ENCODE measurements at places on chromosomes 3 and 15. TPM values are rescaled to one million over a fixed set of nuclear protein-coding genes. Genes with fewer than 3 reads are reported as not detected.

GRCh38 chr3:52134761-52135160, 19.5 kb downstream of the POC1A start:
- no peak overlapping the region for H3K4me3 ChIP-seq
- H3K36me3 ChIP-seq, result no peaks in the 10 kb centered on the region
- no peak for DNase-seq
- no peak overlapping the region for H3K27ac ChIP-seq

DNA sequence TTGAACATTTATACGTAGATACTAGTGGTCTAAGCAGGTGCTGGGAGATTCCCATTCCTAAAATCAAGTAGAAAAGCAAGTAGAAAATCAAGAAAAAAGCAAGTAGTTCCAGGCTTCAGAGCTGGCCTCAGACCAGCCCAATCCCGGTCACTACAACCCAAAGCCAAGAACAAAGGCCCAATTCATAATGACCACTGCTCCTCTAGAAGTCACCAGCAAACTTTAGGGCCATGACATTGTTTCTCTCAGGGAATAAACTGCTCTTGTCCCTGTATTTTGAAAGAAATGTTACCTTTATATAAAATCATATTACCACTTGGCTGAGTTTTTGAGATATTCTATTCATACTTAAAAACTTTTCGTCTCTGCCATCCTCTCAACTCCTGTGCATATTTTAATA, 106.3 kb upstream of the IL12A start:
- H3K4me1 ChIP-seq, result no peaks in the 10 kb centered on the region
- H3K27me3 ChIP-seq, result no peaks in the 10 kb centered on the region
- H3K36me3 ChIP-seq, result no peaks in the 10 kb centered on the region
- no peak overlapping the region for H3K4me3 ChIP-seq

Gene CASR
- total RNA-seq, result 0.16 TPM

- no peak overlapping the region for H3K27ac ChIP-seq
- H3K4me1 ChIP-seq, result peaks cover 13% of the 10 kb centered on the region
- DNase-seq, result no peak
- no peak overlapping the region for H3K4me3 ChIP-seq
These were observed 38.1 kb downstream of the TM2D3 start for GRCh38 chr15:101614001-101614585.

- no peak overlapping the region for H3K27ac ChIP-seq
- H3K4me3 ChIP-seq, result no peak overlapping the region
- DNase-seq, result no peak
- no peaks in the 10 kb centered on the region for H3K36me3 ChIP-seq
- no peaks in the 10 kb centered on the region for H3K4me1 ChIP-seq
These were observed 54.5 kb upstream of the DCBLD2 start for GRCh38 chr3:98956008-98956407.

- H3K36me3 ChIP-seq, result no peaks in the 10 kb centered on the region
- H3K4me3 ChIP-seq, result no peak overlapping the region
- no peaks in the 10 kb centered on the region for H3K4me1 ChIP-seq
- no peak overlapping the region for H3K27ac ChIP-seq
These were observed 313.3 kb downstream of the SATB1 start for GRCh38 chr3:18111796-18112232.

Gene ARL13B
- total RNA-seq, result 4.4 TPM

DNA sequence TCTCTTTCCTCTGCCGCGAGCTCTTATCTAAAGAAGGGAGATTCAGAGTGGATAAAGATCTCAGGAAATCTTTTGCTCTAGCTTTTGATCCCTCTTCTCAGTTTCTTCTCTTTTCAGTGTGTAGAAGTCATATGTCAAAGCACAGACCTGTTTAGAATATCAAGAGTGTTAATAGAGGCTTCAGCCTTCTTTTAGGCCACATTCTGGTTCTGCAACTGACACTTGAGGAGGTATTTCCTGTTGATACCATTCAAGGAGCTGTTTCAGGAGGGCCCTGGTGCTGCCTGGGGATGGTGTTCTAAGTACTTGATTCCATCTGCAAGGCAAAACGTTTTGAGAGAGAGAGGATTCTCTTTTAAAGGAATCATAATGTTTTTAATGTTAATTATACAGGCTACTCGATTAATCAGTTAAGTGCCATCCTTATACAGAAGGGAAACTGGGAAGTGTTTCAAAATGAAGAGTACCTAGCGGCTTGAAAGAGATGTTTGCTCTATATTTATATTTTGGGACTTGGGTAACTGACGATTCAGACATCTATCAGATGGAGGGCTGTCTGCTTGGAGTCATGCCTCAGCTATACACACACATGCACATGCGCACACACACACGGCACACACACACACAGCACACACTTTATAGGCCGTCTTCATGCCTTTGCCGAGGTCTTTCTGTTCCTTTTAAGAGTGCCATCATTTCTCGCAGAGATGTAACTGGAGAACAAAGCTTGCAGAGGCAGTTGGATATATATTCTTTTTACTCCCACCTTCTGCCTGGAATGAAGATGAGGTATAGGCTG, 313.9 kb downstream of the PTPRG start:
- H3K36me3 ChIP-seq, result no peaks in the 10 kb centered on the region
- DNase-seq, result no peak
- H3K27ac ChIP-seq, result no peak overlapping the region
- H3K4me3 ChIP-seq, result no peak overlapping the region

DNA sequence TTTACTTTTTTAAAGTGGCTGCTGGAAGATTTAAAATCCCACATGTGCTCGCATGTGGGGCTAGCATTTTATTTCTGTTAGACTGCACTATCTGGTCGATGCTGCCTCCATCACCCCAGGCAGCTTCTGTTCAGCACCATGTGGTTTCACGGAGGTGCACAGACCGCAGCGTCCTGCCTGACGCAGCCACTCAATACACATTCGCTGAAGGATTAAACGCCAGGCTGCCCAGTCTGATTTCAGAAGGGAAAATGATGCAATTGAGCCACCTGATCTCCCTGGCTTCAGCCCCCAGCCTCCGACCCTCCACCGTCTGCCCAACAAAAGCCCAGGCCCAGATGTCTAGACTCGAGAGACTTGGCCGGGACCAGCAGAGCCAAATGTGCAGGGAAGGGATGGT, 84.5 kb downstream of the MEGF11 start:
- H3K4me1 ChIP-seq, result no peaks in the 10 kb centered on the region
- no peaks in the 10 kb centered on the region for H3K36me3 ChIP-seq
- no peak overlapping the region for H3K27ac ChIP-seq
- H3K4me3 ChIP-seq, result no peak overlapping the region

Gene NME9
- total RNA-seq, result not detected

Gene TYRO3
- total RNA-seq, result 6.0 TPM

Gene PLA2G4D
- total RNA-seq, result 0.27 TPM

Gene SOX14
- not detected for total RNA-seq

DNA sequence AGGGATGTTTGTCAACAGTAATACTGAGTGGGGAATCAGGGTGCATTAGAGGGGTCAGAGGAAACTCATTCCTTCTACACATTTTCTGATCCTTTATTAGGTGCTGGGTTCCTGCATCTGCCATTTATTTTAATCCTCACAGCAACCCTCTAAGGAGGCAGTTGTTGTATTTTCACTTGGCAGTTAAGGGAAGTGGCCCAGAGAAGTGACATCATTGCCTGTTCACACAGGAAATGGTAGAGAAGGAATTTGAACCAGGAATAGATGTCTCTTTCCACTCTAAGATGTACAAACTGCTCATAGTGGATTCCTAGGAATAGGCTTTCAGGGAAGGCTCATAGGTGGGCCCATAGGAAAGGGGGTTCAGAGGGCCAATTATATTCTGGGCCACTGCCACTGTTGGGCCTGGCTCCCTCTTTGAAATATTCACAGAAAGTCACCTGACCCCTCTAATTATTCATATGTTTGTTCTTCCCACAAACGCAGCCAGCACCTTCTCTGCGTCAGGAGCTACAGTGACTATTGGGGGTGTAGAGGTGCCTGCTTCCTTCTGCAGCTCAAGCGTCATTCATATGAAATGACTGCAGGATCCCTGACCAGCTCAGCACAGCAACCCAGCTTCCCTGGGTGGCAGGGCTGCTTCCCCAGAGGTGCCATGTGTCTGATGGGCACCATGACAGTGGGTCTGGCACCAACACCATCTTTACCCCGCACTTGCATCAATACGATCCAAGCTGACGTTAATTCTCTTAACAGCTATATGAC, 163.9 kb upstream of the SMAD3 start:
- H3K27me3 ChIP-seq, result no peaks in the 10 kb centered on the region
- no peak overlapping the region for H3K4me3 ChIP-seq
- H3K27ac ChIP-seq, result no peak overlapping the region
- H3K4me1 ChIP-seq, result no peaks in the 10 kb centered on the region
- H3K36me3 ChIP-seq, result no peaks in the 10 kb centered on the region
- DNase-seq, result no peak

DNA sequence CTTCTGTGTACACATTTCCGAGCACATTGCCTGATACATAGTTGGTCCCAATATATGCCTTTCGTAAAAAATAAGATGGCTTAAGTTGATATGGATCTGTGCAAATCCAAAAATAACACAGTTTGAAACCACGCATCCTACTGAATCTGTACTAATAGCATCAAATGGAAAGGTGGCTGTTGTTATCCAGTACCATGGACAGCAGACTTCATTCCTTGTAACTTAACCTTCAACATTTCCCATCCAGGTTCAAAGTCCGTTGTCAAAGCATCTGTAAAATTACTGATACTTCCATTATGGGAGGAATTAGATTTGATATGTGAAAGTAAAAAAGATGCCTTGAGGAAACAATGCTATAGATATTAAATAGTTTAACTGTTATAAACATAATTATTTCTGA, 65.5 kb upstream of the C3orf49 start:
- H3K36me3 ChIP-seq, result no peaks in the 10 kb centered on the region
- H3K27ac ChIP-seq, result no peak overlapping the region
- no peak for DNase-seq
- no peaks in the 10 kb centered on the region for H3K4me1 ChIP-seq

Gene SCN5A
- total RNA-seq, result 0.45 TPM

GRCh38 chr3:178291574-178292370, 244.5 kb upstream of the KCNMB2 start:
- no peaks in the 10 kb centered on the region for H3K36me3 ChIP-seq
- DNase-seq, result no peak
- no peaks in the 10 kb centered on the region for H3K27me3 ChIP-seq

GRCh38 chr3:113374078-113374477, 67.2 kb downstream of the CFAP44 start:
- H3K4me1 ChIP-seq, result no peaks in the 10 kb centered on the region
- no peak for DNase-seq
- H3K27me3 ChIP-seq, result no peaks in the 10 kb centered on the region
- H3K36me3 ChIP-seq, result no peaks in the 10 kb centered on the region
- H3K4me3 ChIP-seq, result no peak overlapping the region

Gene GOLGA6B
- not detected for total RNA-seq

- no peak overlapping the region for H3K27ac ChIP-seq
- no peak for DNase-seq
These were observed 494 bp downstream of the GCSAM start for GRCh38 chr3:112132554-112132953.

GRCh38 chr15:31148297-31149087, 47.0 kb upstream of the TRPM1 start:
- no peak for DNase-seq
- no peaks in the 10 kb centered on the region for H3K36me3 ChIP-seq
- H3K4me3 ChIP-seq, result no peak overlapping the region
- no peaks in the 10 kb centered on the region for H3K4me1 ChIP-seq

- no peak overlapping the region for H3K4me3 ChIP-seq
- no peaks in the 10 kb centered on the region for H3K36me3 ChIP-seq
- H3K4me1 ChIP-seq, result no peaks in the 10 kb centered on the region
- no peak overlapping the region for H3K27ac ChIP-seq
These were observed 263.5 kb upstream of the RASGRP1 start for GRCh38 chr15:38828031-38828532.

Data from colonic mucosa (tissue), 4 donors.